ENCODE measurements at places on chromosomes 5 and 9.

DNA sequence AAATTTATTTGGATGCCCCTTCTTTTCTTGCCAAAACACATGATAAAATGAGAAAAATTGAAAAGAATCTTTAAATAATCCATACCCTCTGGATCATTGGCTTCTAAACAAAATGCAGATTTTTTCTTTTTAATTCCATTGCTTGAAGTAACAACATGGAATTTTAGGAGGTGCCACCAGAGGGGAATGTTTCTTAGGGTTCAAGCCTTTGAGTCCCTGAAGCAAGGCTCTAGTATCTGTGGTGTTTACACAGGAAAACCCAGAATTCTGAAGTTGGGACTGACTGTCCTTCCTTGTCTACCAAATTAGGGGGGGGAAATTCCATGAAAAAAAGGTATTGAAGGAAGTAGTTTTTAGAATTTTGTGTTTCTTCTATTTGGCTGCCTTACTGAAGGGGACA, 69.4 kb downstream of the LMNB1 start:
- no peak for DNase-seq

DNA sequence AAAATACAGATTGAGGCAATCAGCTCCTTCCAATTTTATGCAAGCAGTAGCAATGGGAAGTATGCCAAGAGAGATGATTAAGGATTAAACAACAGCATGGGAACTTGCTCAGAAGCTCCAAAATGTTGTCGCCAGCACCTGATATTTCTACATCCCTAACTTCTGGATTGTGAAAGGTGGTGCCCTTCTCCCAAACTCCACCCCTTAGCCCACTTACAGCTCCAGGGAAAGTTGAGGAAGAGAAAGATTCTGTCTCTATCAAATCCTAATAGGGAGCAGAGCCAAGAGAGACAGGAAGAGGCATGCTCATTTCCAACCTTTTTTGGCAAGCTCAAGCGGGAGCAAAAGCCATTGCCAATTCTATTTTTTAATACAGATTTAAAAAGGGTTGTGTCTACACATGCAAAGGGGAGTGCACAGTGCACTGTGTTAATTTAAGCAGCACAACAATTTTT, 92.4 kb upstream of the NR3C1 start:
- DNase-seq, result no peak

DNA sequence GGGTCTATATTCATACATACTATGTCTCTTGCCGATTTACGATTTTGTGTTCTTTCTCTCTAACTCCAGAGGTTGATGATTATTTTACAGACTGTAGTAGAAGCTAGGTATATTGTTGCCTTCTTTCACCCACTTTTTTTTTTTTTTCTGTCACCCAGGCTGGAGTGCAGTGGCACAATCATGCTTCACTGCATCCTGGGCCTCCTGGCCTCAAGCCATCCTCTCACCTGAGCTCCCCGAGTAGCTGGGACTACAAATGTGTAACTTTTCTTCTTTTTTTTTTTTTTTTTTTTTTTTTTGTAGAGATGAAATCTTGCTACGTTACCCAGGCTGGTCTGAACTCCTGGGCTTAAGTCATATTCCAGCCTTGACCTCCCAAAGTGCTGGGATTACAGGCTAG, 96.2 kb downstream of the CHSY3 start:
- no peak for DNase-seq

DNA sequence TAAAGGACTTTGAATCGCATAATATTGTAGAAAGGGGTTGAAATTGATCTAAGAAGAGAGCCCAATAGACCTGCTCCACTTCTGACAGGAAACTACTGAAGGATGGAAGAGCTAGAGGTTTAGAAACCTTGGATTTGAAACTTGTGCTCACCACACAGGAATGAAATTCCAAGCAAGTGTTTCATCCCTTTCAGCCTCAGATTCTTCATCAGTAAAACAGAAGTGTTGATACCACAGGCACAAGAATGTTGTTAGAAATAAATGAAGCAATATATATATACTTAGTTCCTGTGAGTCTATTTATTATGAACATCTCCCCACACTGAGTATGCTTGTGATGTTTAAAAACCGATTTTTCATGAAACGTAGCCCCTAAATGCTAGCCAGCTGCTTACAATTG, 43.8 kb downstream of the PRRC1 start:
- no peak for DNase-seq

GRCh38 chr9:128894764-128895163, 12.8 kb downstream of the LRRC8A start:
- DNase-seq, result no peak

DNA sequence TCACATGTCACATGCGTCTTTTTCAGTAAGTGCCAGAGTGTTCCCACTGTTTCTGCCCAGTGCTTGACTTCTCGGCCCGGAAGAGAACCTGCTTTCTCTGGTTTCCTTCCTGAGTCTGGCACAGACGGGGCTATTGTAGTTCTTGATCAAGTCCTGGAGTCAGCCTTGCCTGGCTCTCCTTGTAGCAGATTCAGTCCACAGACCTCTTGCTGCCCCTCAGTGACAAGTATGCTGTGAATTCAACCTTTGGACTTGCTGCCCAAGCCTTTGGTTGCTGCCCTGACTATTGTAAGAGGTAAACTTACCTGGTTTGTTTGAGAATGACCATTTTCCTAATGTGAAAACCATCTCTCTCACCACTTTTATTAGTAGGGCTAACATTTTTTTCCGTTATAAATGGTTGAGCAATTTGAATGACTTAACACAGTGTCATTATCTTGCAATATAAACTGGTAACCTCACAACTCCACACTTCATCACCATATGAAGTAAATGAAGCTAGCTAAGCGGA, 24.7 kb downstream of the ZBTB34 start:
- DNase-seq, result no peak

DNA sequence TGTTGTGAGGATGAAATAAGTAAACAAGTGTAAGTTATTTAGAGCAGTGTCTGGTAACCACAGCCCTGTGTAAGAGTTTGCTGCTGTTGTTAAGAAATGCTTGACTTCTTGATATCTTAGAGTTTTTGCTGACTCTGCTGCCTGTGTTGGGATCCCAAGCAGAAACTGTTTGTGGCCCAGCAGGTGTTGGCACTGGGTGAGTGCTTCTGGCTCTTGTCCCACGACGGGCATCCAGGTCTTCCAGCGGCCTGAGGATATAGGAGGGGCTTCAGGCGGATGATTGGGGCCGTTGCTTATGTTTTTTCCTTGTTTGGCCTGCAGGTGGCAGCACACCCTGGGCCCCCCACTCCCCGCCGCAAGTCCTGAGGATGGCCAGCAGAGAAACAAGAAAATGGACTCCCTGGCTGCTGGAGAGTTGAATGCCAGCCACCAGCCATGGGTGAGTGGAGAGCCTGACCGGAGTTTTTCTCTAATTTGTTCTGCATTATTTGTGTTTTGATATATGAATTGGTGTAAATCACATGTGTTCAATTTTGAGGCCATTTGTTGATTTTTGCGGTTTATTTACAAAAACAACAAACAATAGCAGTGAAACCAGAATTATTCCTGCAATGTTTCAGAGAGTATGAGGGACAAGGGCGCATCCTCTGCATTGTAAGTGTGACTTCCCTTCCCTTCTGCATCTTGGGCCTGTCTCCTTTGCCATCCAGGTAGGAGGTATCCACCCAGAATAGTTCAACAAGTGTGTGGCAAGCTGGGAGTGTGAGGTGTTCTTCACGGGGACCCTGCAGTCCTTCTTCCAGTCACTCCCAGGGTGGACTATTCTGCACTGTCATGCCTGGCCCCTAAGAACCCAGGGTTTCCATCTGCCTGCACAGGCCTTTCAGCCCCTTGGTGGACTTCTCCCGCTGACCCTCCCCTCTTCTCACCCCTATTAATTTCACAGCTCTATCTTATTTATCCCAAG, 50.3 kb downstream of the SLC22A5 start:
- DNase-seq, result peak; percentile 71

- DNase-seq, result no peak
These were observed 510.0 kb downstream of the ACTL7B start for GRCh38 chr9:108345826-108346225.

GRCh38 chr9:134984372-134985265, 66.9 kb upstream of the FCN1 start:
- DNase-seq, result no peak

DNA sequence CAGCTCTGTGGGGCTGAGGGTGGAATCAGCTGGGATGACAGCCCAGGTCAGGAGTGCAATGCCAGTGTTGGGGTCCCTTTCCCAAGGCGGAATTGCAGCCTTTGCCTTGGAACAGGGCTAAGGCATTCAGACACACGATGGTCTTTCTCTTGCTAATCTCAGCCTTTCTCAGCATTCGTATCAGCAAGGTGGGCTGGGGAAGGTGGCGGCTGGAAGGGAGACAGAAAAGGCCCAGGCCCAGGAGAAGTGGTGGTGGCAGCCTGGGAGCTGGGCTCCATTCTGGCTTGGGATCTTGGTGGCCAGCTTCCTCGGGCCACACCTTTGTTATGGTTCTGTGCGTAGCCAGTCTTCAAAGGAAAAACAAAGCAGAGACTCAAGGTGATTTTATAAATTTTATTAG, 1.1 kb upstream of the ARHGEF28 start:
- no peak for DNase-seq

GRCh38 chr5:9282211-9282610, 263.7 kb downstream of the SEMA5A start:
- DNase-seq, result no peak

DNA sequence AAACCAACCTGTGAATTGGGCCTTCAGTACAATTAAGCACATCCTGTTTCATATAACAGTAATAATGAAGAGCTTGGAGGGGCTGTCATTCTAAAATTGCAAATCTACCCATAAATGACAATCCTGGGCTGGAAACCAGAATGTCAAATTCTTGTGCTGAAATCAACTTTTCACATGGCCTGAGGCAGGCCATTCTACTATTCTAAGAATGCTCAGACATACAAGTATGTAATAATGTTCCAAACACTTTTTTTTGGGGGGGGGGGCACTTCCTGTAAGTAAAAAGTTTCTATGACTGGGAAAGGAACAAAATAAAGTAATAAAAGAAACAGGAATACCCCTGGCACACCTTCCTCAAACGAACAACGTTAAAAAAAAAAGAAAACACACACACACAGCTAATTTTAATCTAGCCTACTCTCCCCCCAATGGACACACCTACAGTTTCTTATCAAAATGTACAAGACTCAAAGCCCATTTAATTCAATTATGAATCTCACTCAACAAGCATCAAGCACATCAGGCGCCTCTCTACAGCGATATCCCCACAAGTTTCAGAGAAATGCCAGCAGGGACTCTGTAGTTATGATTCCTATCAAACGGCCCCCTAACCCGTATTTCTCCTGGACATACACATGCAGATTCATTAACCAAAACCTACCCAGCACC, 1.4 kb downstream of the ETF1 start:
- no peak for DNase-seq

- no peak for DNase-seq
These were observed 37.7 kb downstream of the TSSK1B start for GRCh38 chr5:113397046-113397445.

- no peak for DNase-seq
These were observed 135.6 kb upstream of the IRX4 start for GRCh38 chr5:2018390-2018724.

DNA sequence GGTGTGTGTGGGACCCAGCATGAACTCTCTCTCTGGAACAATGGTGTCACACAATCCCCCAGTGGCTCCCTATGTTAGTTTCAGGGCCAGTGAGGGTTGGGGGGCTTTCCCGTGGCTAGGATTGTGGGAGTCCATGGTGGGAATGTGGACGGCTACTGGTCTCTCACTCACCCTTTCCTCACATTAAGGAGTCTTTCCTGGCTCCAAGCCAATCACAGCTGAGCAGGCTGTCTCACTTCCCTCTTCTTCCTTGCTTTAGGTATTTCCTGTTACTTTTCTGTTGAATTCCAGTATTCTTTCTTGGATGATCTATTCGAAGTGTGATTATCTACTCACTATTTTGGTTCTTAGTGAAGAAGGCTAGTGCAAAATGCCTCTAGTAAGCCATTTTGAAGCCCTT, 324.4 kb upstream of the MPDZ start:
- no peak for DNase-seq

- no peak for DNase-seq
These were observed 17.1 kb upstream of the GLIPR2 start for GRCh38 chr9:36119476-36119875.

- no peak for DNase-seq
These were observed 55.1 kb downstream of the MEGF9 start for GRCh38 chr9:120659209-120659608.

DNA sequence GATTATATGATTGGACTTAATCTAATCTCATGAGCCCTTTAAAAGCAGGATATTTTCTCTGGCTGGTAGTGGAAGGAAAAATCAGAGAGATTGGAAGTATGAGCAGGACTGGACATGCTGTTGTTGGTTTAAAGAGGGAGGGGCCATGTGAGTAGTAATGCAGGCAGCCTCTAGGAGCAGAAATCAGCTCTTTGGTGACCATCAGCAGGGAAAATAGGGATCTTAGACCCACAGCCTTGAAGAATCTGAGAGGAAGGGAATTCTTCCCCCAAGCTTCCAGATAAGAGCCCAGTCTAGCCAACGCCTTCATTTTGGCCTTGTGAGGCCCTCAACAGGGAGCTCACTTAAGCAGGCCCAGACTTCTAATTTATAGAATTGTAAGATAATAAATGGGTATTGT, 9.5 kb downstream of the SH3GL2 start:
- DNase-seq, result no peak

DNA sequence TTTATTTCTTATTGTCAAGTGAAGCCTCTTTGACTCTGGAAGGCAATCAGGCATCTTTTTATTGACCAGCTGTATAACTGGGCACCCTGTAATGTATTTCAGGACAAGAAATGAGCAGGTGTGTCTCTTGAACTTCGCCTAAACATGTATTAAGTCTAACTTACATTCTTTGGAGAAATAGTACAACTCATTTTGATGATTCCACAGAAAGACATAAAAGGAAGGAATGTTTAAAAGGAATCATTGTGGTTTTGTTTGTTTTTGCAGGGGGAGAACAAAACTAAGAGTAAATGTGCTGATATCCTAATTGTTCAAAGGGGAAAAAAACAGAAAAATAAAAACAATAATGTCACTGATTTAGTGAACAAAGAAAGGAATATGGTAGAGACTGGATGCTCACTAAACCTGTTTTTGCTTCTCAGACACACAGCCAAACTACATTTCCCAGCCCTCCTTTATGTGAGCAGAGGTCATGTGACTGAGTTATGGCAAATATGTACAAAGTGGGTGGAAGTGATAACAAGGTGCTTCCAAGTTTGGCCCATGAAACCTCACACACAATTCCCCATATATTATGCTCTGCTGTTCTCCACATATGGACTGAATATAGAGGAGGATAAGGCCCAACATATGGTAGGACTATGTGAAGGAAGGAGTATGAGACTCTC, 150.6 kb upstream of the ACOT12 start:
- no peak for DNase-seq

- DNase-seq, result no peak
These were observed at the start of gene NREP for GRCh38 chr5:111756581-111757354. TSS of gene NREP (minus strand) at chr5:111757194. CDS start at chr5:111755772, 1,422 bp downstream.

GRCh38 chr5:39459071-39459470, 34.3 kb upstream of the DAB2 start:
- DNase-seq, result no peak

GRCh38 chr9:33341182-33341581, 50.9 kb downstream of the NFX1 start:
- DNase-seq, result no peak

GRCh38 chr5:115532517-115532916, 12.1 kb downstream of the FEM1C start:
- no peak for DNase-seq

GRCh38 chr9:3888497-3888858, 362.7 kb upstream of the RFX3 start:
- no peak for DNase-seq

GRCh38 chr9:35114113-35114839, 1.4 kb downstream of the ATOSB start:
- peak; percentile 88 for DNase-seq

GRCh38 chr5:170479484-170479883, 24.3 kb upstream of the KCNIP1 start:
- no peak for DNase-seq

- no peak for DNase-seq
These were observed 2.4 kb downstream of the MACIR start for GRCh38 chr5:103260951-103261350.
